ENCODE measurements at places on chromosomes 1 and 21. TPM values are rescaled to one million over a fixed set of nuclear protein-coding genes. Genes with fewer than 3 reads are reported as not detected.

IGFN1 gene
- 0.74 TPM for total RNA-seq

CELSR2 gene
- total RNA-seq, result 0.90 TPM

SAMD13 gene
- 1.4 TPM for total RNA-seq

KIAA0040 gene
- 0.99 TPM for total RNA-seq

VAV3 gene
- total RNA-seq, result not detected

ZNF648 gene
- not detected for total RNA-seq

All from fibroblast of the aortic adventitia (primary cell).